Activated CD4-positive, CD25-positive, alpha-beta regulatory T cell treated with anti-CD3 and anti-CD28 coated beads, Interleukin-2, amount 50 U/mL, for 16 hours (primary cell): ENCODE measurements at places on chromosomes 7 and 10.

- no peak for DNase-seq
Measured at GRCh38 chr7:73905360-73905759, 44.4 kb downstream of the TMEM270 start.

GRCh38 chr7:98334081-98334480, 52.6 kb downstream of the BRI3 start:
- no peak for DNase-seq

DNA sequence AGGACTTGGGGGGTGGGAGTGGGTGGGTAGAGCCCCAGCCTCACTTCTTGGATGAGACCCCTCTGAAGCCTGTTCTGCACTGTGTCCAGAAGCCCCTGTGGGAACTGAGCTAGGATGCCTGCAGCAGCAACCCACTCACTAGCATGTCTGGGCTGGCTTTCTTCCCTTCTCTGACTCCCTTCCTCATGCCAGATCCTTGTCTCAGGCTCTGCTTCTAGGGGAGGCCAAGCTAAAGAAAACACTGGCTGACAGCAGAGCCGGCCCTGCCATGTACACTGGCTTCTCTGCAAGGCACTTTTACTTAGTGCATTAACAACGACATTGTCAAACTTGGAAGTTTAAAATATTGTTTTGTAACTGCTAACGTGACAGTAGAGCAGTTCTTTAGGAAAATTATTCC, 50.2 kb downstream of the ARHGAP22 start:
- no peak for DNase-seq

GRCh38 chr7:85595750-85596178, 408.9 kb upstream of the SEMA3D start:
- no peak for DNase-seq

GRCh38 chr7:36855330-36855729, 131.0 kb upstream of the AOAH start:
- no peak for DNase-seq

GRCh38 chr10:48231178-48231577, 43.3 kb downstream of the FRMPD2 start:
- no peak for DNase-seq

DNA sequence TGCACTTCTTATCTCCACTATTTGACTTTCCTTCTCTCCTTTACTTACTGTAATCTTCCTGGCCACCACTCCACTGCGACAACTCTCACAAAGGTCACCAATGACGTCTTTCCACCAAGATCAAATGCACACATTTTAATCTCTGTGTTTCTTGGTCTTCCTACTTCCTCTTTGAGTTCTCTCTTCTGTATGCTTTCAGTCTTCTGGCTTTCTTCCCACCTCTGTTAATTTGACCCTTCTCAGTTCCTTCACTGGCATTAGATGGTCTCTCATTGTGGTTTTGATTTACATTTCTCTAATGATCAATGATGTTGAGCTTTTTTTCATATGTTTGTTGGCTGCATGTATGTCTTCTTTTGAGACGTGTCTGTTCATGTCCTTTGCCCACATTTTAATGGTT, 31.9 kb downstream of the FAM107B start:
- DNase-seq: no peak

- no peak for DNase-seq
Measured at GRCh38 chr7:12456506-12456905, 52.8 kb upstream of the VWDE start.

- DNase-seq: no peak
Measured at GRCh38 chr7:4738711-4739527, 36.5 kb upstream of the AP5Z1 start.

- no peak for DNase-seq
Measured at GRCh38 chr7:107742678-107743566, 1.0 kb upstream of the CBLL1 start.

GRCh38 chr7:157488281-157488680, 151.5 kb downstream of the DNAJB6 start:
- DNase-seq: no peak

DNA sequence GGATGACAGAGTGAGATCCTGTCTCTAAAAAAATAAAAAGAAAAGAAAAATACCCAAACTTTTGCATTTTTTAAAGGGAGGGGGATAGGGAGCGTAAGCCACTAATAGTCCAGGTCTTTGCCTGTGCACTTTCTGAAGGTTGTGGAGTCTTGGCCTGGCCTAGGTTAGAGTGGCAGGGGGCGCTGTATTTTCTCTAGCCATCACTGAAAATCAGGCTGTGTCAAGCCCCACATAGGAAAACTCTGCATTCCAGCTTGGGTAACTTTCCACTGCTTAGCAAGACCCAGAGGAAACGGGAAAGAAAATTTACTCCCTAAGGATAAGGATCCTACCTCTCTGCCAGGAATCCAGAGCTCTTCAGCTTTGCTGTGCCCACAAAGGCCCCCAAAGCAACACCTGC, 10.5 kb upstream of the PAX4 start:
- no peak for DNase-seq

DNA sequence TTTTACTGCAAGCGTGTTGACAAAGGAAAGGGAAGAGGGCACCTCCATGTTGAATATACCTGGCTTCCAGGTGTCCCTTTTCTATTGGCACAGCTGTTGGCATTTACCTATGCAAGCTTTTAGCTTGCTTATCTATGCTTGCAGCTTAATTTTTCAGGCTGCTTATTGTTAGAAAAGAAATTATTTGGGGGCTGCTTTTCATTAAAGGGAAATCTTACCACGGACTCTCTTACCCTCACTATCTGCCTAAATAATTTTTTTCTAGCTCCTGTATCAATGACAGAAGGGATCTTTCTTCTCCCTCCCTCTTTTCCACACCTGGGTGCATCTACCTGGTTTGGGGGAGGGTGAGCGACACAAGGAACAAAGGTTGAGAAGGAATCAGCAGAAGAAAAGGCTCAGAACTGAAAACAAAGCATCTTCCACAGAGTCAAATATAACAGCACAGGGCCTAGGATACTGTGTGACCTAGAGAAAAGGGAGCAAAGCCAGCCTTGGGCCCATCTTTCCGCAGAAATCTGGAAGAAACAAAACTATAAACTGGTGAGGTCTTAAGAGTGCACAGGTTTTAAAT, 15.2 kb upstream of the GJC3 start:
- DNase-seq: no peak

GRCh38 chr7:38211940-38212339, 33.9 kb downstream of the STARD3NL start:
- no peak for DNase-seq

DNA sequence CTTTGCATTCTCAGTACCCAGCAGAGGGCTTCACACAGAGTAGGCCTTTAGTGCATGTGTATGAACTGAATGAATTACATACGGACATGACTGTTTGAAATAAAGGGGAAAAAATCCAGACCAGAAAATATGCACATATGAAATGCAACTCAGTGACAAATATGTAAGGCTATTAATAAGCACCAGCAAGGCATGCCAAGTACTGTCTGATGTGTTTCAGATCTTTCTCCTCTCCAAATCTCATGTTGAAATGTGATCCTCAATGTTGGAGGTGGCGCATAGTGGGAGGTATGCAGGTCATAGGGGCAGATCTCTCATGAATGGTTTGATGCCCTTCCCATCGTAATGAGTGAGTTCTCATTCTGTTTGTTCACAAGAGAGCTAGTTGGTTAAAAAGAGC, 87.3 kb upstream of the TOMM7 start:
- DNase-seq: no peak
